Stimulated activated CD4-positive, alpha-beta T cell treated with anti-CD3 and anti-CD28 coated beads, Interleukin-2, amount 100 ng/mL, for 24 hours (primary cell): ENCODE measurements at places on chromosomes 11 and 22.
A peak's percentile ranks its signal among the peaks of the same experiment; 100 is the strongest.

DNA sequence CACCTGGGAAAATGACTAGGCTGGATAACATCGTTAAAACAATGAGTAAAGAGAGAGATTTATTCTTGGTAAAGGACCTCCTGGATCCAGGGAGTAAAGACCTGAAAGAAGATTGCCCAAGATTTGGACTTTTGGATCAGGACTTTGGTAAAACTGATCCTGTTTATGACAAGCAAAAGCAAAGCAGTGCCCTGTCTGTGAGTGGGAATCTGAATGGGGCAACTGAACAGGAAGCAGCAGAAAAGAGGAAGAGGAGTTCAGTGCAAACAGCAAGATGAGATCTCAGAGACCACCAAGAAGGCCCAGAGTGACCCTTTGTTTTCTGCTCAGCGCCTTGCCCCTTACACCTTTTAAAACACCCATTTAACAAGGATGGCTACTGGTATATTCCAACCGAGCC is 122.0 kb downstream of the VPREB1 start:
- no peak for DNase-seq

GRCh38 chr11:95699631-95700470 is 89.7 kb downstream of the FAM76B start:
- no peak for DNase-seq

- DNase-seq: no peak
Observed at GRCh38 chr11:67163006-67163405, 43.9 kb downstream of the KDM2A start.

GRCh38 chr11:121884626-121885025 is 231.4 kb downstream of the BLID start:
- no peak for DNase-seq

DNA sequence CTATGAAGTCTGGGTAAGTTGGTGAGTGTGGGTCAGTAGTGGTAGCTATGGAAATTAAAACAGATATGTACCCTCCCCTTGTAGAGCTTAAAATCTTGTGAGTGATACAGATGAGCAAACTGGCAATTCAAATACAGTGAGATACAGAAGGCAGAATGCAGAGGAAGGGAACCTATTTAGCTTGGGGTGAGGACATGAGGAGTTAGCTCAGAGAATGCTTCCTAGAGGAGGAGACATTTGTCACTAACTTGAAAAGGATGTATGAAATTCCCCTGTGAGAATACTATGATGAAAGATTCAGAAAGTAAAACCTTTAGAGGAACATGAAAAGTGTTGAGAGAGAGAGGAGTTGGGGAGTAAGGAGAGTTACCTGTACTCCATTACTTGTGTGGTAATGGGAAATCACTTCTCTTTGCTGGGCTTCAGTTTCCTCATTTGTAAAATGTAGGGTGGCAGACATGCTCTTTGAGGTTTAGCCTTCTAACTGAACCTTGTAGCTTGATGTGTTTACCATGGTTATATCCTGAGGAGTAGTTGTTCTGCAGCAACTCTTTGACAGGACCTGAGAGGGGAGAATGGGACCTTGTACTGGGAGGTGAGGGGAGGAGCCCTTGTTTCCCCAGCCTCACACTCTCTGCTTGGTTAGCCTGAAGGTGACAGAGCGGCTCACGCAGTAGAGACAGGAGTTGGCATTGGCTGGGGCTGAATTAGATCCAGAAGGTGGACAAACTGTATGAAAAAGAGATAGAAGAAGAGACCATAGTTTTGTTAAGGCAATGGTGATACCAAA is 17.9 kb downstream of the SWAP70 start:
- DNase-seq: no peak

DNA sequence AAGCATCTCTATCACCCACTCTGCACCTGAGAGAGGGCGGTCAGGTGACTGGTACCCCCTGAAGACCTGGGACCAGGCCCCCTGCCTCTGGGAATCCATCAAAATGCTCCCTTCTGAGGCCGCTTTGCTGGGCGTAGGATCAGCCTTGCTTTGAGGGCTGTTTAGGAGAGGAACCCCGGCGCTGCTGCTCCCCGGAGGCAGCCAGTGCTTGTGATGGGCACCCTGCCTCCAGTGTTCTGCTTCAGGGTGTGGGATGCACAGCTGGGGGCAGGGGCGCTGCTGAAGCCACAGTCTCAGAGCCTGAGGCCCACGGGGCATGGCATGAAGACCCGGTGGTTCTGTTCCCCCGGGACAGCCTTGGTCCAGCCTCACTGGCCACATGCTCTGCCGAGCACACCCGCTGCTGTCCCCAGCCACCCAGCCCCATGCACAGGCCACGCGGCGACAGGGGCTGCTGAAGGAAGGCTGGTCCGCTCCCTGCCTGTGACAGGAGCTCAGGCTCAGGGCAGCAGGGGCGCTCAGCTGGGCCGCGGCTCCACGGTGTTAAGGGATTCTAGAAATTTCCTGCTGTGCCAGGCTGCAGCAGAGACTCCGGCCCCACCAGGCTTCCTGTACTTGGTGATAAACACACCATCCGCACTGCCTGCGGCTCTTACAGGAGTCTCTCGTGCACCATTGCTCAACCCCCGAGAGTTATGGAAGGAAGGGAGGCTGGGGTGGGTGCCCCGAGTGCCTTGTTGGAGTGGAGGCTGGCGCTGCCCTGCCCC is 91.0 kb downstream of the KCNQ1 start:
- DNase-seq: no peak

- no peak for DNase-seq
Observed at GRCh38 chr11:19703211-19703610, 9.4 kb upstream of the NAV2 start.

DNA sequence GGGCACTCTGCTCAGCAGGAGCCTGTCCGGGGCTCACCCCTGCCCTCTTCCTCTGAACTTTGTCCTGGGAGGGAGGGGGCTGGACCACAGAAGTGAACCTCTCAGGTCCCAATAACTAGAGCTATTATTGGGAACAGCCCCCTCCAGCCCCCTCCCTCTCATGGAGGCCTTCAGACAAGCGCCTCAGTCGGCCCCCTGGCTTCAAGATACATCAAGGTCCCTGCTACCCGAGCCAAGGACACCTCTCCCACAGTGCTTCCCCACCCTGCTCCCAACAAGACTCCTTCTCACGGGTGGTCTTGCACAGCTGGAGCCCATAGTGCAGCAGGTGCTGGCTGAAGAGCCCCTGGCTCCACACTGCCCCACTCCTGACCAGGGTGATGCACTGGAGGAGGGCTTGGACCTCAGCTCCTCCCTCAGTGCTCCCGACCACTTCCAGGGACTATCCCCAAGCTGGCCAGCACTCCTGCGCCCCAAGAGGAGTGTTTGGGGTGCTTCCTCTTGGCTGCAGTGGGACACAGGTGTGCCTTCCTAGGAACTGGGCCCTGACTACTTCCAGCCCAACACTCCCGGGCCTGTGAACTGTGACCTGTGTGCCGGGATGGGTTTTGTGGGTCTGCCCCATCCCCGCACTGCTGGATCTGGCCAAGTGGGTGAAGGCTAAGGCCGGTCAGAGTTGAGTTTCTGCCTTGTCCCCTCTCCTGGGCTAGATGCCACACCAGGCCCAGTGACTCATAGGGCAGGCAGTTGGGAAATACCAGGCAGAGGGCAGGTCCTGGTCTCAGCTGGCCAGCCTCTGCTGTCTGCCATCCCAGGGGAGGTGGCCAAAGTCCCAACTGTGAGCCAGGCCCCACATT is 2.2 kb downstream of the PNPLA2 start:
- no peak for DNase-seq

- no peak for DNase-seq
Observed at GRCh38 chr11:60842668-60843600, 1.0 kb downstream of the CCDC86 start.

GRCh38 chr22:46444390-46444854 is 93.0 kb downstream of the CELSR1 start:
- no peak for DNase-seq

DNA sequence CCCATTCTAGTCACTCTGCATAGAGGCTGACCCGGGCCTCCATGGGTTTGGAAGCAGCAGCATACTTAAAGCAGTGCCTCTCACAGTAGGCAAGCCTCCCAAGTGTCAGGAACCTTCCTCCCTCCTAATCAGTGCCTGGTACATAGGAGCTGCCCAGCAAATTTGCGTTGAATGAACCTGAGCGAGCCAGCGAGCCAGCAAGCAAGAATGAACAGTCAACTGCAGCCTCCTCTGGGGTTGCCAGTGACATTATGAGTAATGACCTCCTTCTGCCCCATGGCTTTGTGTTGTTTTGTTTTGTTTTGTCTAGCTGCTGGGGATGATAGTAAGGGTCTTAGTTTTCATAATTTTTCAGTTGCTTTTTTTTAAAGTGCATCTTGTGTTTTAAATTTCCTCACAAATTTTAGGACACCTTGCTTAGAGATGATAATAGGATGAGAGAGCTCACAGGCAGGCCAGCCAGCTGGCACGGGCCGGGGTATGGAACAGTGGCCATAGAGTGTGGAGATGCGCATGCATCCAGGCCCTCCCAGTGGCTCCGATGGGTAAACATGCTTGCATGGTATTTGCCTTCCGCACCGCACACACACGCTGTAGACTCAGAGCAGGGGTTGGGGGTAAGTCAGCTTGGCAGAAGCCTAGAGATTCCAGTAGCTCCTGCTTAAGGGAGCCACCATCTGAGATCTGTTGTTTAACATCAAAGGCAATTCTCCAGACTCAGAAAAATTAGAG is 36.1 kb downstream of the TTC12 start:
- no peak for DNase-seq

DNA sequence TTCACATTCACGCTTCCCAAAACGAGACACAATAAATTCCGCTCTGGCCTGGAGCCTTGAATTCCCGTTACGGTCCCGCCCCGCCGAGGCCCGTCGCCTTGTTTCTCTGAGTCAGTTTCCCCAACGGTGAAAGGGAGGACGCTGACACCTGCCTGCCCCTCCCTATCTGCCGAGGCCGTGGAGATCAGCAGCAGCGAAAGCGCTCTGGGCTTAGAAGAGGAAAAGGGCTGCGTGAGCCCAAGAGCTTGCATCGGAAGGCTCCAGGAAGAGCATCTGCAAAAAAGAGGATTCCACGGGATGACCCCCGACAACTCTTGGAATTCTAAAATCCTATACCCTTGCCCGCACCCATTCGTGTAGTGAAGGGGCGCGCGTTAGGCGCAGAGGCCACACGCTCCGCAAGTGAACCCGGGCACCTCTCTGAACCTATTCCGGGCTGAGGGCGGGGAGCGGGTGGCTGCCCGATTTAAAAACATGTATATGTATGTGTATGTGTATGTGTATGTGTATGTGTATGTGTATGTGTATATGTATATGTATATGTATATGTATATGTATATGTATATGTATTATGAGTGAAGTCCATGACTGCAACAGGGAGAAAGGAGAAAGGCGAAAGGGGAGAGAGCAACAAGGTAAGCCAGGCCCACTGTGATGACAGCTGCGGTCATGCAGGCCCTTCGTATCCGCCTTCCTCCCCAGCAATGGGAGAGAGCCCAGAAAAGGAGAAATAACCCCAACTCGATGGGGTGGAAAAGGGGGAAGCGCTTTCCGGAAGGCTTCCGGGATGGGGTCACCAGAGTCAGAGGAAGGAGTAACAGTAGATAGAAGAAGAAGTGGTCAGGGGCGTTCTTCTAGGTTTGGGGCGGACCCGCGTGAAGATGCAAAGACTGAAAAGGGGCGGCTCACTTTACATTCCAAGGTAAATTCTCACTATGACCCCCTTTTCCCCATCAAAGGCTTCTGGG is 948 bp upstream of the MRTFA start:
- DNase-seq: peak; percentile 75

DNA sequence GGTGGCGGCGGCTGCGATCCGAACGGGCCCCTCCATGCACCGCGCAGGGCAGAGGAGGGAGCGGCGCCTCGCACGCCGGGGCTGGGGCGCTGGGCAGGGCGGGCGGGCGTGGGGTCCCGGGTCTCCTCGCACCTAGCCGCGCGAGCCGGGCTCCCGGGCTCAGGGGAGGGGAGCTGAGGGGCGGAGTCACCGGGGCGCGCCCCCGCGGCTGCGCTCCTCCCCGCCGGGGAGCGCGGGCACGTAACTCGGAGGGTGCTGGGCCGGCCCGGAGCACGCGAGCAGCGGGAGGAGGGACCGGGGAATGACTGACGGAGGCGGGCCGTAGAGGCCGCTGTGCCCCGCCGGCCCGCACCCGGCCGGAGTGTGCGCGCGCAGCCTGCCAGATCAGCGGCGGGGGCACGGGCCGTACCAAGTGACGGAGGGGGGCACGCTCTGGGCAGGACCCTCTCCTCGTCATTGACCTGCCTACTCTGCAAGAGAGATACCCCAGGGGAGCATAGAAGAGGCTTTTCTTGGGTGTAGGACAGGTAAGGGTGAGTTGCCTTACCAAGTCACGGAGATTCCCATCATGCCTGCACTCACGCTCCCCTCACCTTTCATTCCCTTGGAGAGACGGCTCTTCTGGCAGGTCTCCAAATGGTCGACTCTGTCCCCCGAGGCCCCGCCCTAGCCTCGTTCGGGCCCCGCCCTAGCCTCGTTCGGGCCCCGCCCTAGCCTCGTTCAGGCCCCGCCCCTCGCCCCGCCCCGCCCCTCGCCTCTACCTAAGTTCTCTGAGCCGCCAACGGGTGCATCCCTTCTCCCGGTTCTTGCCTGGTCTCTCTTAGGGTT is at the start of gene CDON:
CDON (minus strand) TSS at position 188 of the 828 bp plus-strand sequence. CDS start 39,390 bp downstream, outside the sequence.
- DNase-seq: peak; percentile 92

- no peak for DNase-seq
Observed at GRCh38 chr11:540583-541432, 3.5 kb downstream of the LRRC56 start.

GRCh38 chr22:28815111-28815510 is 14.7 kb upstream of the XBP1 start:
- DNase-seq: no peak

DNA sequence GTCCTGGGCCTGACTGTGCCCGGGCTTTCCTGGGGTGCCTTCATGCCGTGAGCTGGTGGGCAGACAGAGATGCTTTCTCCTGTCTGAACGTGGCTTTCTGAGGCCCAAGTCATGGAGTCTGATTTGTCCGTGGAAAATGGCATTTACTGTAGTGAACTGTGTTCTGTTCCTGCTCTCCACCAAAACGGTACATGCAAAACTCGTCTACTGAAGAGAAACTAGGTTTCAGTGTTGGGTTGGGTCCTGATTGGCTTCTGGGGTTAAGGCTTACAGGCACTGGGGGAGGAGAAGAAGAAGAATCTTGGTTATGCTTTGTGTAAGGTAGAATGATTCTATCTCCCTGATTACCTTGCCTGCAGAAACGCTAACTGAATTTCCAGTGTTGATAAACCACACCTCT is 541.7 kb downstream of the NTM start:
- no peak for DNase-seq

GRCh38 chr11:35539256-35539655 is 13.8 kb upstream of the PAMR1 start:
- DNase-seq: no peak

GRCh38 chr22:42472671-42473070 is 40.5 kb upstream of the NFAM1 start:
- DNase-seq: no peak

DNA sequence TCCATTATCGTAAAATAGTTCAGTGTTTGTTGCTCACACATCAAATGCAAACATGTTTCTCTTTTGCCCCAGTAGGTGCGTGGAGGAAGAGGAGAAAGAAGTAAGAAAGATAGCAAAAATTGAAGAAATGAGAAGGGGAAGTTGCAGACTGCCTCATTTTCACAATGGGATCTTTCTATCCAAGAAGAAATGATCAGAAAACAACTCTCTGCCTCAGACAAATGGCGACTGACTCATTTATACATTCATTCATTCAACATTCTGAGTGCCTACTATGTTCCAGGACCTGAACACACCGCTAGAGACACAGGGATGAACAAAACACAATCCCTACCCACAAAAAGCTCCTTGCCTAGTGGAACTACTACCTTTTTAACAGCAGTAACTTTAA is 367 bp downstream of the HPS5 start:
- no peak for DNase-seq
